D721Med (cell line): ENCODE measurements at places on chromosomes 3 and 15.
A peak's percentile ranks its signal among the peaks of the same experiment; 100 is the strongest.

DNA sequence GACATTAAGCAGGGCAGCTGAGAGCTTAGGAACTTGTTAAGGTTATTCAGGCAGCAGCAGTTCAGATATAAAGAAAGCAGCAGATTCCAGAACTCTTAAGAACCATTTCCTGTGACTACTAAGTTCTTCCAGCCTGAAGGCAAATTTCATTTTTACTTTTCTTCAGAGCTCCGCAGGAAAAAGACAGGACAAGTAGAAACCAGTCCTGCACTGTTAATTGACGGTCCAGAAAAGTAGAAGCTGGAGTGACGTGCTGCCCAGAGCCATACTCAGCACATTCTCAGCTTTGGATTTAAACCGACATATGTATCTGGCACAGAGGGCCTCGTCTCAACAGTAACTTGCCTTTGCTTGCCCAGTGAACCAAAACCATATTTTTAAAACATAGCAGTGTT, 219.4 kb upstream of the STRIT1 start:
- no peak for DNase-seq

GRCh38 chr15:63018639-63019038, 23.9 kb upstream of the TPM1 start:
- DNase-seq, result no peak

DNA sequence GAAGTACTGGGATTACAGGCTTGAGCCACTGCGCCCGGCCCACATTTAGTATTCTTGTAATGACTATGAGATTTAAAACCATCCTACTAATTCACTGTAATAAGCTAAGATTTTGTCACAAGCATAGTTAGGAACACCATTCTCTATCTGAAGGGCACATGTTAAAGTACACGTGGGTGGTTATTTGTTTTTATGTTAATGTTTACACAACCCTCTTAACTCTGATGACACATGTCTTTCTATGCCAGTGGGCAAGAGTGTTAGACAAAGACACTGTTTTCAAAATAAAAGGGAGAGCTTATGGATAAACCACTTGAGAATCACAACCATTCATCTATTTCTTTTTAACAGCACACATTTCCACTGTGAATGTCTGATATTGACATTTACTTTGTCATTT, 537.6 kb upstream of the IL12A start:
- no peak for DNase-seq

DNA sequence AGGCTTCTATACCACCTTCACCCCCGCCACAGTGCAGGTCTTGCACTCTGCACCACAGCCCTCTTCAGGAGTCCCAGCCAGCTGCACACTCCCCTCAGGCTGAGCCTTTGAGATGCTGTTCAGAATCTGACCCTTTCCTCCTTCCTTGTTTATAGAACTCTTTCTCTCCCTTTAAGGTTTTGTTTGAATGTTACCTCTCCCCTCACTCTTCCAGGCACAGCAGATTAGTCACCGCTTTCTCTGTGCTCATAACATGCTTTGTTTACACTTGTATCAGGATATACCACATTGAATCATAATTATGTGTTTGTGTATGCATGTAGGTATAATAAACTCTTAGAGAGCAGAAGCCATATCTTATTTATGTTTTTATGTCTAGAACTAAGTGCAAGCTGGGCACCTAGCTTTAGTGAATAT, 168.4 kb upstream of the BCL6 start:
- no peak for DNase-seq

- DNase-seq, result peak; percentile 94
Measured at GRCh38 chr3:184338511-184338945, 1.1 kb downstream of the FAM131A start.

DNA sequence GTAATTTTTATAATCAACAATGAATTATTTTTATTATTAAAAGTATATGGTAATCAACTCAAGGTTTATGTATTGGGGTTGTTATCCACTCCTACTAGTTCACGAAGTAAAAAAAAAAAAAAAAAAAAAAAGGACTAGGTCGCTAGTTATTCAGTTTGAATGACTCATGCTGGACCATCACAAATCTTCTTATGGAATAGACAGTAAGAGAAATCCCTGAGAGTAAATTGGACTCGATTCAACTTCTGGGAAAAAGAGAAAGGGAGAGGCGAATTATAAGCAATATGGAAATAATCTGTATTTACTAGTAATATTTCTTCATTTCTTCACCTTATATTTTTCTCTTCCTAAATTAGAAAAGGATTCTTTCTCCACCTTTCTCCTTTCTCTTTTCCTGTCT, 2.0 kb downstream of the MYEF2 start:
- DNase-seq, result no peak

DNA sequence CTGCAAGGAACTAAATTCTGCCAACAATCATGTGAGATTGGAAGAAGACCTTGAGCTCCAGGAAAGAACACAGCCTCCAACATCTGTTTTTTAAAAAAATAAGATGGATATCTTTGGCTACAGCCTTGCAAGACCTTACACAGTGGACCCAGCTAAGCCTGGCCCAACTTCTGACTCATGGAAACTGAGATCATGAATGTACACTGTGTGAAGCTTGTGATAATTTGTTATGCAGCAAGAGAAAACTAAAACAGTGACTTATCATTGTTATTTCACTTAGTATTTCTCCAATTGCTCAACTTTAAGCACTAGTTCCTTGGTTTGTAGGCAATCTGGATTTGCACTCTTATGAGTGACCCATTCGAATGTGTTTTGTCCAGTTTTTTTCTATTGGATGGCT, 29.3 kb downstream of the SHQ1 start:
- DNase-seq, result no peak
